Endothelial cell of umbilical vein (primary cell): ENCODE measurements at places on chromosomes 4 and X.
A peak's percentile ranks its signal among the peaks of the same experiment; 100 is the strongest.

DNA sequence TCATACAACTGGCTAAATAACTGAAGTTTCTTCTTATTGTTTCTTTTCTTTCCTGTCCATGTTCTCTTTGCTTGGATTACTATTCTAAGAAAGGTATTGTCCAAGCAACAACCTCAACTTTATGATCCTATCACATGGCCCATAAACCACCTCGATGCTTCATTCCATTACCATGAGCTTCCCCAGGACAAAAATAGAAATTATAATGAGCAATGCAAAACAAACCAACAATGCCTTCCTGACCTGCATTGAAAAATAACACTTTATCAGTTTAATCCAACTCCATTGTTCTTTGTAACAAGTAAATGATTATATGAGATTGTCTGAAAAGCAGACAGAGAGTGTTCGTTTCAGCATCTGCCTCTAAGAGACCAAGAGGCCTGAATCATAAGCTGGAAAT lies 148.8 kb downstream of the HS6ST2 start:
- no peaks in the 10 kb centered on the region for H3K36me3 ChIP-seq
- no peak overlapping the region for H3K4me3 ChIP-seq
- peak; percentile 53 for DNase-seq
- peaks cover 3% of the 10 kb centered on the region for H3K4me1 ChIP-seq
- no peaks in the 10 kb centered on the region for H3K27me3 ChIP-seq

DNA sequence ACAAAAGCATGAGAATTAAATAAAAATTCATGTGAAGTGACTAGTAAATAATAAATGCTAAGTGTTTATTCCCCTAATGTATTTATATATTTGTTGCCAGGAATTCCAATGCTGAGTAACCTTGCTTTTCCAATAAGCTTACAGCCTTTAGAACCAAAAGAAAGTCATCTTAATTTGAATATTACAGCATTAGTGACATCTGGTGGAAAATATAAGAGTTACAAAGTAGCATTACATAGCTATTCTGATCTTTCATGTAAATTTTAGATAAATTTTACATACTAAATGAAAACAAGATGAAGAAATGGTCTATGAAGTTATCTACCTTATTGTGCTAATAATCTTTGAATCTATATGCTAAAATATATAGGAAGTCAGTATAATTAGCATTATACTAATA lies 10.4 kb downstream of the MAD2L1 start:
- no peaks in the 10 kb centered on the region for H3K27me3 ChIP-seq
- DNase-seq, result peak; percentile 19
- H3K27ac ChIP-seq, result no peak overlapping the region
- H3K36me3 ChIP-seq, result no peaks in the 10 kb centered on the region

DNA sequence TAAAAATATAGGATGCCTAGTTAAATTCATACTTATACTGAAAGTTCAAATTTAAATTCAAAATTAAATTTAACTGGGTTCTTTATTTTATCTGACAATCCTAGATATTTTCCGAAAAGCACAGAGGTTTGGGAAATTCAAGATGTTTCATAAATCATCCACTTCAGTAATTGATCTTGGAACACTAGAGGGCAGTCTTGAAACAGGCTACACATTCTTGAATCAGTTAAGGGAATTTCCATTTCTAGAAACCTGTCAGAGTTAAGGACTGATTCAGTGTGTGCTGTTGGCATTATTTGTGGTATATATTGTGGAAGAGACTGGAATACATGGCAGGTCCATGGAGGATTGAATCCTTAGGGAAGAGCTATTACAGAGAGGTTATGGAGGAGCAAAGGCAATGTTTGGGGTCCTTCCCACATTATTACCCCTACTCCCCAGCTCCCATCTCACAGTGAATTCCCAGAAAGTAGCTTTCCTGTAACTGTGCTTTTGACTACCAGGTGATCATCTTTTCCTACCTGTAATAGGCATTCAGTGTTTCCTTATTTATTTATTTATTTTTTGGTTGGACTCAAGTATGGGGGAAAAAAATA lies 92.9 kb downstream of the EGF start:
- H3K4me3 ChIP-seq, result no peak overlapping the region
- H3K27ac ChIP-seq, result no peak overlapping the region
- H3K4me1 ChIP-seq, result no peaks in the 10 kb centered on the region
- no peaks in the 10 kb centered on the region for H3K36me3 ChIP-seq
- H3K27me3 ChIP-seq, result peaks cover 7% of the 10 kb centered on the region
- peak; percentile 62 for DNase-seq

DNA sequence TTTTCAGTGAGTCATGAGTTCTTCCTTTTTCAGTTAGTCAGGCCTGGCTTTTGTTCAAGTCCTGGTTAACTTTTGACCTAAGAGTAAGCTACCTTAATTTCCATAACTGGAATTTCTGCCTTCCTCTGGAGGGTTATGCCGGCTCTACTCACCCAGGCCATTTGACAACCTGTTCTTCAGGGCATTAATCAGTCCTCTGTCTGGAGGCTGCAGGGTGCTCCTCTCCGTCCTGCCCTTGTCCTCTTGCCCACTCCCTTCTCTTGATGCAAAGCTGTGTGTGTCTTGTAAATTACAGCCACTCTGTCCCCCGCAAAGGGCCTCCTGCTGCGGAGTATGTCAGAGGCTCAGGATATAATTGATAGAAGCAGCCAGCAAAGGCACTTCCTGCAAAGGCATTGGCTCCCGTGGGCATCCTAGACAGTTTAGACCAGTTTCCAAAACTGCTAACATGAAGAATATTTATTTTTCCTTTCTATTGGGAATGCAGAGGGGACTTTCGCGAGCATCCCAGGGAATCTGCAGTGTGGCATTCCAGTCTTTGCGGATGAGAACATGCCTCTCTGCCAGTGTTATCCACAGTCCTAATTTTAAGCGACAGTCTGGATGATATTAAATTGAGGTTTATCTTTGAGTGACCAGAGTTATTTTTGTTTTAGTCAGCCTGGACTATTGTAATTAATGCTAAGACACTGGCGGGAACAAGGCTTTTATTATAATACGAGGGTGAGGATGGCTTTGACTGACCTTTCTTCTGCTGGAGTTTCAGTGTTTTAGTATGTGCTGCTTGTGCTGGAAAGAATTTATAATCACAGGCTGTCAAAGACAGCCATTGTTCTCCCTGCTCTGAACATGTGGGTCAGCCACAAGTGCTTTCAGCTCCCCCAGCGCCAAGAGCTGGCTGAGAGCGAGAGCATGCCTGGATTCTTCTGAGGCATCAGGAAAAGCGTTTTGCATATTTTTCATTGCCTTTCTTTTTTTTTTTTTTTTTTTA lies 74.2 kb downstream of the LIMCH1 start:
- H3K27ac ChIP-seq, result no peak overlapping the region
- H3K4me1 ChIP-seq, result no peaks in the 10 kb centered on the region
- peaks cover 6% of the 10 kb centered on the region for H3K36me3 ChIP-seq
- no peak overlapping the region for H3K4me3 ChIP-seq

- no peak overlapping the region for H3K27ac ChIP-seq
- H3K4me3 ChIP-seq, result no peak overlapping the region
- no peaks in the 10 kb centered on the region for H3K36me3 ChIP-seq
- H3K4me1 ChIP-seq, result peaks cover 3% of the 10 kb centered on the region
- no peak for DNase-seq
Observed at GRCh38 chrX:13404364-13404763, 84.5 kb upstream of the ATXN3L start.

GRCh38 chr4:114311787-114312186 lies 286.8 kb upstream of the UGT8 start:
- no peaks in the 10 kb centered on the region for H3K4me1 ChIP-seq
- H3K4me3 ChIP-seq, result no peak overlapping the region
- H3K27ac ChIP-seq, result no peak overlapping the region

GRCh38 chrX:150092549-150092948 lies 154.3 kb upstream of the EOLA2 start:
- no peaks in the 10 kb centered on the region for H3K36me3 ChIP-seq
- H3K4me3 ChIP-seq, result no peak overlapping the region
- no peak for DNase-seq

DNA sequence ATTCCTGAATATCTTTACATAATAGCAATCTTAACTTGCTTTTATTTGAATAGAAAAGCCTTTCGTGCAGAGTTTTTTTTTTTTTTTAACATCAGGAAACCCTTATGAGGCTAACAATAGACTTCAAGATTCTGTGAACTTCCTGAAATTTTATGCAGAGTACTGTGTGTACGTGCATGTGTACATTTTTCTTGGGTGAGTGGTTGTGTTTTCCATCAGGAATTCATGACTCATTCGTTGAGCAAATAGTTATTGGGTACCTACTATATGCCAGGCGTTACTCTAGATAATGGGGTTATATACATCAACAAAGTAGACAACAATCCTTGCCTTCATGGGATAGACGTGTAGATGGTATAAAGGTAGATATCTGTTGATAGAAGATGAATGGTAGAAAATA lies 59.1 kb downstream of the MRPL1 start:
- no peaks in the 10 kb centered on the region for H3K36me3 ChIP-seq
- no peaks in the 10 kb centered on the region for H3K27me3 ChIP-seq
- H3K4me1 ChIP-seq, result peaks cover 58% of the 10 kb centered on the region
- DNase-seq, result peak; percentile 97
- peak overlapping the region; percentile 99 for H3K27ac ChIP-seq

DNA sequence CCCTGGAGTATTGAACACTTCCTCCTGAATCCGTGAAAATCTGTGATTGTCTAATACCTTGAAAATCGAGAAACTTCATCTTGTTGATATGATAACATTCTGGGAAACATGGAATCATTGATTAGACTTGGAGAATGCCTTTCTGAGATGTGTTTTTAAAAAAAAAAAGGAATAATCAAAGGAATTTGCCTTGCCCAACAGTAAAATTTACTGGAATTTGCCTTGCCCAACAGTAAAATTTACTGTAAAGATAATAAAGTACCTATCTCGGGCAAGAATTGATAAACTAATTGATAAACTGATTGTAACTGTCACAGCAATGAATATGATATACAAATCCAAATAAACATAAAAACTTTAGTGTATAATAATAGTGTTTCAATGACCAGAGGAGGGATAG lies 44.7 kb downstream of the PHOX2B start:
- DNase-seq, result no peak
- peaks cover 17% of the 10 kb centered on the region for H3K27me3 ChIP-seq
- no peaks in the 10 kb centered on the region for H3K36me3 ChIP-seq
- no peak overlapping the region for H3K27ac ChIP-seq
- H3K4me1 ChIP-seq, result no peaks in the 10 kb centered on the region
- no peak overlapping the region for H3K4me3 ChIP-seq

DNA sequence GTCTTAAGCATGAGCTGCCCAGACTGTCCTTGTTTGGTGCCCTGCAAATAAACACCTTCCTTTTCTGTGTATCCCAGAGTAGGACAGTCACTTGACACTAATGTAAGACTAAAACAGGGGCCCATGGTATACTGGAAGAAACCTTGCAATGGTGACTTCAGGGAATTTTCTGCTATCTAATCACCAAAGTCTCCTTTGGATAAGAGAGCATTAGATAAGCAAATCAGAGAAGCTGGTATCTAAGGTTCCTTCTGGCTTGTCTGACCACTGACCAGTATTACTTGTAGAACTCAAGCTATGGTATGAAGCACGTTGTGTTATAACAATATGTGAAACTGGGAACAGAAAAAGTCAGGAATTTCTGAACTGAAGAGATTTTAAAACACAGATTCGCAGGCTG lies 173.9 kb downstream of the COL25A1 start:
- no peaks in the 10 kb centered on the region for H3K36me3 ChIP-seq
- H3K27ac ChIP-seq, result no peak overlapping the region
- H3K4me3 ChIP-seq, result no peak overlapping the region
